Calu3 (cell line): ENCODE measurements at places on chromosomes 2 and 18. TPM values are rescaled to one million over a fixed set of nuclear protein-coding genes. Genes with fewer than 3 reads are reported as not detected.

DNA sequence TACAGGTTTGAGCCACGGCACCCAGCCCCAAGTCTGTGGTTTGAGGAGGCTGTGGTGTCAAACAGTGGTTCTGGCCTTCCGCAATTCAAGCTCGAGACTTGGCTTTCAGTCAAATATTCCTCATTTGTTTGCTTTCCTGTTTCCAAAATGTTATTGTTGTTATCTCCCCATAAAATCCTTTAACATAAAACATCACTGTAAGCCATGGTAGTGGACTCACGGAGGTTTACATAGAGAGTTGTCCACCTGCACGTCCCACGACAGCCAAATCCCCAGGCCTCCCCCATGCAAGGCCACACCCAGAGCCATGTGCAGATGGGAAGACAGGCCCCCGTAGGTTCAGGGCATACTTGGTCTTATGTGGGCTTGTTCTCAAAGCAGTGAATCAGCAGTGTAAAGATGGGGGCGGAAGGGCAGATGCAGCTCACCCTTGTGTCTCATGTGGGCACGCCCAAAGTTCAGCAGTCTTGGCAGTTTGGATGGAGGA, 18.9 kb upstream of the ST3GAL5 start:
- DNase-seq: no peak

AQP12B gene
- not detected in 2 replicates for total RNA-seq

DNA sequence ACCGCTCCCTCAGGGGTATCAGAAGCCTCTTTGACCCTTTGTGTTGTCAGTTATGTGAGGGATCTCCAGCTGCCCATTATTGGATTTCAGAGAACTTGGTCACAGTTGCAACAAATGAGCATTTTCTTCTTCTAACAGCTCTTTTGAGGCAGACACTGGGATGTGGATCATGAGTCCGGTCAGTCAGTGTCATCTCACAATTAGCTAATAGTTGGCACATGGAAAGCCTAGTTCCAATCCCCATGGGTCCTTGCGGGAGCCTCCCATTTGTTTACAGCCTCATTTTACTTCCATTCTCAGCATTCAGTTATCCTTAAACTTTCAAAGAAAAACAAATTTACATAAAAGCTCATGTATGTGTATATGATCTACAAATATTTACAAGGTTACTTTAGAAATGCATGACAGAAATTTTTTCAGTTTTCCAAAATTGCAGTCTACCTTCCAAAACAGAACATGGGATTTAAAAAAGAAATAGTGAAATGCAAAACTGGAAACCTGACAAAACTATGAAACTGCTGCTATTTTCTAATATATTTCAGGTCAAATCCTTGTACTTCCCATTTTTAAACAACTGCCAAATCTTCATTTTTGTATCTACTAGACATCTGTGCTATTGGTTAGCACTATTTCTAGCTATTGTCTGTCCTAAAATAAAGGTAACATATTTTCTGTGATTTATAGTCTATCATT, 547.1 kb upstream of the ZEB2 start:
- DNase-seq: no peak

MC2R gene
- not detected in 2 replicates for total RNA-seq

DNA sequence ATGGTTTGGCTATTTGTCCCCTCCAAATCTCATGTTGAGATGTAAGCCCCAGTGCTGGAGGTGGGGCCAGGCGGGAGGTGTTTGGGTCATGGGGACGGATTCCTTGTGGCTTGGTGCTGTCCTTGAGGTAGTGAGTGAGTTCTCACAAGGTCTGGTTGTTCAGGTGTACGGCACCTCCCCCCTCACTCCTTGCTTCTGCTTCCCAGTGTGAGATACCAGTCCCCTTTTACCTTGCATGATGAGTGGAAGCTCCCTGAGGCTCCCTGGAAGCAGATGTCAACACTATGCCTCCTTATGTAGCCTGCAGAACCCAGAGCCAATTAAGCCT, 232.6 kb downstream of the LDLRAD4 start:
- DNase-seq: no peak

CCNT2 gene
- 40.0 and 43.8 TPM in 2 replicates for total RNA-seq

DSG4 gene
- not detected in 2 replicates for total RNA-seq

TTN gene
- 0.07 and 0.24 TPM in 2 replicates for total RNA-seq

DNA sequence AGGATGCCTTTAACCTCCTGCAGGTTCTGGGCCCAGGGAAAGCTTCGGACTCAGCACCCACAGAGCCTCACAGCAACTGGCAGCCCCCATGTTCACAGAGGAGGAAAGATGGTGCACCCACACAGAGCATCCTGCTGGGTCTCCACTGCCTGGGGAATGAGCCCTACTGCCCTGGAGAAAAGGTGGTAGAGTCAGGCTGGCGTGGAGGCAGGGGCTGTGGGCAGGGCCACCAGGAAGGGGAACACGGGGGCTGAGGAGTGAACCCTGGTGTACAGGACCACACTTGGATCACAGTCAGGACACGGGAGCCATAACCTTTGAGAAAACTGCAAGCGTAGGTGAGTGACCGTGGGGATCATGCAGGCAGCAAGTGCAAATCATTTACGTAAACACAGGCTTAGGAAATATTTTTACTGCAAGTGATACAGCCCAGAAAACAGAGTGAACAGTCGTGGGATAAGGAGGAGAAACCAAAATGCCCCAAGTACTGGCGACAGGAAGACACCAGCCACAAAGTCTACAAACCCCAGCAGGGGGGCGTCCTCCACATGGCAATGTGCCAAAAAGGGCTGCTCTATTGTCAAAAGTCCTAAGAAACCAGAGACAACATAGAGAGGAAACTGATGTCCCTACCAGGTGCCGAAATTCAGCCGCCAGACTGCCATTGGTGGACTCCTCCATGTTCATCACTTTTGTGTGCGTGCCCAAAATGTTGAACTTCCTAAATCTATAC, 27.6 kb downstream of the STAT1 start:
- DNase-seq: no peak

DNA sequence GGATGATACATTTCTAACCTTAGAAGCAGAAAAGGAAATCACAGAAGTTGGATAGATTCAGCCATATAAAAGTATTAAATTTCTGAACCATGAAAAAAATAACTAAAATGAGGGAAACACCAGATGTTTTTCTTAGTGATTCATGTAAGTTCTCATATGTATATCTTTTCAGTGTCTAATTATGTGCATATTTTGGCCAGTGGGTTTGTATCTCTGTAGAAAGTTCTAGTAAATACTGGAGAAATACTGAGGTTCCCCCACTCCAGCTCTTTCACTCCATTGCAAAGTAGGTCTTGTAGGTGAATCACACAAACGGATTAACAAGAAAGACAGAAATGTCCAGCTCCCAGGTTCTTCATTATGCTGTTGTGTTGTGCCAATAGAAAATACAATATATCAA, 222.3 kb downstream of the NEDD4L start:
- DNase-seq: no peak

GRCh38 chr2:20135631-20136050, 84.2 kb upstream of the LAPTM4A start:
- peak; percentile 75 for DNase-seq

KHK gene
- total RNA-seq: 2.0 and 4.2 TPM in 2 replicates

MRPL33 gene
- 75.8 and 82.9 TPM in 2 replicates for total RNA-seq

LBX2 gene
- 3.0 and 3.5 TPM in 2 replicates for total RNA-seq

DNA sequence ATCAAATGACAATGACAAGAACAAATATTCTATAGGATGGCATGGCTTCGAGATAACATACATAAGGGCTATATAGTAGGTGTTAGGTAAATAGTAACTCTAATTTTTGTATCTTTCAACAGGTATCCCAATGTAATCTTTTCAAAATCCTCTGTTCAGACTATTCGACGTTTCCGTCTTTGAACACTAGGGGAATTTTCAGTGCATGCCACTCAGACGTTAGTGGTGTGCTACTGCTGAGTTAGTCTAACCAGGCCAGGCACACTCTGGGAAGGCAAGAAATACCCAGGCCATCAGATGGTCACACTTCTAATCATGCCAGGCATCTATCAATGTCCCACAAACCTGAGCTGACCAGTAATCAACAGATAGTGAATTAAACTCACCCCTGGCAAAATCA, 14.6 kb upstream of the CREG2 start:
- DNase-seq: no peak

GRCh38 chr2:231530099-231531011, at the start of gene NMUR1:
TSS of gene NMUR1 (minus strand) at chr2:231530445. CDS start at chr2:231530361, 84 bp downstream.
- DNase-seq: peak; percentile 73

NETO1 gene
- total RNA-seq: not detected in 2 replicates

DNA sequence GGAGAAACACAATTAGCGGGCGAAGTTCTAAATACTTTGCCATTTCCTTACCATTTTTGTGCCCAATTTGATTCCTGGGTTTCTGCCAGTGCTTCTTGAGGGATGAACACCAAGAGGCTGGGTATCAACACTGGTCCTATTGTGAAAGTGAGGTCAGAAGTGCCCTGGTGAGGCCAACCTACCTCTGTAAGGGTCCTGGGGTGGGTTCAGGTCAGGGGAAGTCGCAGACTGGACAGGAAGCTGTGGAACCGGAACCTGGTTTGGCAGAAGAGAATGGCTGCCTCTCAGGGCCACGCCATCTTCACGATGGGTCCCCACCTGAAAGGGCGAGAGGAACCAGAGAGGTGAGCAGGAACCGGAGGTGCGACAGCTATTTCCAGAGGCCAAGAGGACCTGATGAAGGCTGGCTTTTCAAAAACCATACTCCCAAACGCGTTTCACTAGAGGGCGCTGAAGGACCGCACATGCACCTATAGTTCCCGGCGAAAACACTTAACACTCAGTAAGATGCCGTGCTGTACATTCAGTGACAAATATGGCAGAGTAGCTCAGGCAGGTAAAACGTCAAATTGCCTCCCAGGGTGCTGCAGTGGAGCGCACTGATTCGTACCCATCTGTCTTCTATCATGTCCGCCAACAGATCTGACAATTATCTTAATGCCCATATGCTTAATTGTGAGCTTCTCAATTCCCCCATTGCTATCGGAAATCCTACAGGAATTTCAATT, 275.3 kb upstream of the CCDC68 start:
- DNase-seq: peak; percentile 85

TMEM17 gene
- 3.3 and 3.6 TPM in 2 replicates for total RNA-seq

COL4A3 gene
- total RNA-seq: 17.6 and 20.2 TPM in 2 replicates

GRCh38 chr2:23480957-23481797, 96.2 kb downstream of the KLHL29 start:
- DNase-seq: peak; percentile 51

DNA sequence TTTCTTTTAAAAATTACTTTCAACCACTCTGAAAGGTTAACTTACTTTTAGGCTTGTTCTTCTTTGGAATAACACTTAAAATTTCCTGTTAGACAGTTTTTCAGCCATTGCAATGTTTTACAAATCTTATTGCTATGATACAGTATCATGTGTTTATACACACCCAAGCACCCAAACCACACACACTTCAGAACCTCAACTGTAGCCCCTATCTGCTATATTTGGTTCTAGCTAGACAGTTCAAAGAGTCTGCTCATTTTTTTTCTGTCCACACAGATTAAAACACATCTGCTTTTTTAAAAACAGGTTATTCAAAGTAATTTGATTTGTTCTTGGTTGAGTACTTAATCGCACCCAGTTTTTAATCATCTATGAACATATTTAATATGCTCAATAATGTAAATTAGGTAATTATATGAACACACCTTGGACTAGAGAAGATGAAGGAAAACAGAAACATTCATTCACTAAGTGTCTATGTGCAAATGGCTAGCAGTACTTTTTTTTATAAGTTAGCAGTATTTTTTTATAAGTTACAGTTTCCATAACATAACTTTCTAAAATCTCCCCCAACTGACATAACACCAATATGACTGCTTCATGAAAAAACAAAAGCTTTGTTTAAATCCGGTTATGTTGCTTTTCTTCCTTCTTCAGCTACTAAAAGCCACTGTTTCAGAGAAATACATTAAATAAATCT, 17.6 kb downstream of the FBXO11 start:
- DNase-seq: no peak

GRCh38 chr2:168703926-168704325, 98.5 kb upstream of the NOSTRIN start:
- DNase-seq: no peak

DNA sequence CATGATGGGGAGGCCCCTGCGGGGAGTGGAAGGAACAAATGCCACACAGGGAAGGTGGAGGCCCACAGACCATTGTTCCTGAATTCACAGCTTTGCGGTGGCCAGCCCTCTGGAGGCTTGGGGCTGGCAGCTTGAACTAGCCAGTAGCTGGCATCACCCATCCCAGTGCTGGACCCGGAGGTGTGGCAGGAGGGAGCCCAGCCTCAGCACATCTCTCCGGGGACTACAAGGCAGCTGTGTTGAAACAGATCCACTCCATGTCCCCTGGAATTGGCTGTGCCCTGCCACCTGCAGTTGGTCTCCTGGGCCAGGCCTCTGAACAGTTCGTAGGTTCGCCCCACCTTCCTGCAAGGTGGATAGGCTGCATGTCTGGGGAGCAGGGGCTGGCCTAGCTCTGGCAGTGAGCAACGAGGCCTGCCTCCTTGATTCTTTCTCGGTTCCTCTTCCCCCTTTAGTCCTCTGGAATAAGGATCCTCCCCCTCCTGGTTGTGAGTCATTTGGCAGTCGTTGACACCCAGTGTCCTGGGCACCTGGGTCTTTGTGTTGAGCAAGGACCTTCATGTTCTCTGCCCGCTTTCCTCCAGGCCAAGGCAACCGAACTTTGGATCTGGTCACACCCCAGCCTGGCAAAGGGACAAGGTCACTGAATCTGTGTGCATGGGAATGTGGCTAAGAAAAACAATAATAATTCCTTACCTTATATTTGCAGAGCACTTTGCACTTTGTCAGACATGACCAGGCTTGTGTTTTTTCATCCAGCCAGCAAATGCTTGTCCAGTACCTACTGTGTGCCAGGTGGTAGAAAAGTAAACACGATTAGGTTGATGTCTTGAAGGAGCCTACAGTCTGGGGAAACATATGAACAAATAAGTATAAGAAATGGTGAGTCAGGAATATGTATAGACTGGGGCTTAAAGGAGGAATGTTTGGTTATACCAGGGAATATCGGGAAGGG, 55.0 kb upstream of the MCFD2 start:
- DNase-seq: peak; percentile 71

GRCh38 chr18:7221424-7222155, 9.3 kb upstream of the LRRC30 start:
- peak; percentile 60 for DNase-seq

KCTD1 gene
- total RNA-seq: 54.1 and 63.2 TPM in 2 replicates

- no peak for DNase-seq
These were observed 11.1 kb upstream of the IL1RN start for GRCh38 chr2:113116100-113116958.

GRCh38 chr2:126932966-126933710, 34.4 kb downstream of the TEX51 start:
- no peak for DNase-seq

DNA sequence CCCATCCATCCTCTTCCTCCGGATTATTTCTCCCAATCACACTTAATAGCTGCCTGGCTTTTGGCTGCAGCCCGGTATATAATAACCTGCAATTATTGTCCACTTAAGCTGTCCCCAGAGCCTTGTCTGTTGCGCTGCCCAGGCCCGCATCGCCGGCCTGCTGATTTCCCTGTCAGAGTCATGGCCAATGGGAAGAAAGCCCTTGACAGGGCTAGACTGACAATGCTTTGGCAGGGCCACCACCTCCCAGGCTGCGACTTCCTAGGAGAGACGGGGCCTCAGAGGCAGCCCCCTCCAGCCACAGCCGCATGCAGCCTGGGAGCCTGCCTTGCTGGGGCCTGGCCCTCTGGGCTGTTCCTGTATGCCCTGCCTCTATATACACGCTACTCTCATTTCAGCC, 10.0 kb upstream of the CELF4 start:
- no peak for DNase-seq
